Nephron progenitor cell (in vitro differentiated cells): ENCODE measurements at places on chromosomes 2 and 18.

DNA sequence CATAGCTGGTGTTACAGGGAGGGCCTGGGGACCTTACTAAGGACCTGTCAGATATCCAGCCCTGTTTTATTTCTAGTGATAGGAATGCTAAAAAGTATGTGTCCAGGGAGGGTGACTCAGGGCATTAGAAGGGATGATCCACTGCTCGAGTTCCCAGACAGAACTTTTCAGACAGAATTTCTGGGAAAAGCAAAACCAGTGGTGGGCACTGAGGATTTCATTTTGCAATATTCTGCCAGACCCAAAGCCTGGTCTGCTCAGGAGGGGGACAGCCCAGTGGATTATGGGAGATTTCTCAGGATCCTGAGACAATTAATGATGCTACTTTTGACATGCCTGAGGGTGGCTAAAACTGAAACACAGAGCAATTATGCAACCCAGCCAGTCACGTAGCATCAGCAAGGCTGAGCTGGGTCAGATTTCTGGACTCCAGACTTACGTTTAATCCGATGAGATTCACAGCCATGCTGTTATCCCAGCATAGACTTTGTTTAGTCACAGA lies 4.7 kb upstream of the KCNE4 start:
- no peak overlapping the region for H3K27ac ChIP-seq
- no peaks in the 10 kb centered on the region for H3K36me3 ChIP-seq
- peaks cover 43% of the 10 kb centered on the region for H3K4me1 ChIP-seq
- DNase-seq: no peak
- no peak overlapping the region for H3K4me3 ChIP-seq
- H3K27me3 ChIP-seq: peaks cover 13% of the 10 kb centered on the region

DNA sequence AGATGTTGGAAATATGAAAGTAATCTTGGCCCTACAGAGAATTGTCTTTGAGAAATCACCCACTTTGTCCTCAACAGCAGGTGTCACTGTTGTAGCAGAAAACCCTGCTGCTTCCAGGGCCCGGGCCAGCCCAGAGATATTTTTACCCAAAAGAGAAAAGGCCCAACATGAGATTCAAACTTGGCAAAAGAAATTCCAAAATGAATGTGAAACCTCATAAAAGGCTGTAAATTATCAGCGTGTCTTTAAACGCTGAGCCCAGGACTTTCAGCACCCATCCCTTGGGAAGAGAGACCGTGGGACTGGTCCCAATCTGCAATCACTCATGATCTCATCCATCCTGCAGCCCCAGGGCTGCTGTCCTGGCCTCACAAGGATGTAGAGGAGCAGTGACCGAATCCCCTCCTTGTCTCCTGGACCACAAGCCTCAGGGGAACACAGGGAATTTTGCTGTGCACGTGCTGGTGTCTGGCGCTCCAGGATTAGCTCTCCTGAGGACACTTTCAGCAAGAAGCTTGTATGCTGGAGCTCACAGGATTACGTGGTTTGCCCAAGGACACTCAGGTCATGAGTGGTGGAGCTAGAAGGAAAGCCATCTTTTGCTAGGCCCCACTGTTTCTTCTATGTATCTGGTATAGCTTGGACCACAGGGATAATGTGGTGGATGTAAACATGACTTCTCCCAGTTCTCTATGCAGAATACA lies 202.1 kb downstream of the RNF144A start:
- no peaks in the 10 kb centered on the region for H3K27me3 ChIP-seq
- H3K36me3 ChIP-seq: peaks cover 9% of the 10 kb centered on the region
- no peak overlapping the region for H3K27ac ChIP-seq
- DNase-seq: peak; percentile 56
- no peak overlapping the region for H3K4me3 ChIP-seq
- H3K4me1 ChIP-seq: peaks cover 8% of the 10 kb centered on the region

DNA sequence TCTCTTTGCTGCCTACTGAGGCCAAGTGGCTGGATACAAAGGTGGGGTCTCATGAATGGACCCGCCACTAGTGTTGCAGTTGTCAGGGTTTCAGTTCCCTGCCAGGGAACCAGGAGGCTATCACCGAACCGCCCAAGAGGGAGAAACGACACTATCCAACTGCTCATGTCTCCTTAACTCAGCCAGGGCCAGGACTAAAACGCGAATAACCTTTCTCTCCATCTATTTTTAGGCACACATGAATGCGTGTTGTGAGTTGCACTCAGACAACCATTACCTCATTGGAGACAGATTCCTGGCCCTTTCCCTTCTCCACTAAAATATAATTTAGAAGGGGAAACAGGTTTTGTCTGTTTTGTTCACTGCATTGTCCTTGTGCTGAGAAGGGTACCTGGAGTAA lies 559.5 kb downstream of the SOCS6 start:
- H3K27me3 ChIP-seq: no peaks in the 10 kb centered on the region
- no peak overlapping the region for H3K4me3 ChIP-seq
- no peak for DNase-seq
- no peaks in the 10 kb centered on the region for H3K36me3 ChIP-seq
- peaks cover 5% of the 10 kb centered on the region for H3K4me1 ChIP-seq

DNA sequence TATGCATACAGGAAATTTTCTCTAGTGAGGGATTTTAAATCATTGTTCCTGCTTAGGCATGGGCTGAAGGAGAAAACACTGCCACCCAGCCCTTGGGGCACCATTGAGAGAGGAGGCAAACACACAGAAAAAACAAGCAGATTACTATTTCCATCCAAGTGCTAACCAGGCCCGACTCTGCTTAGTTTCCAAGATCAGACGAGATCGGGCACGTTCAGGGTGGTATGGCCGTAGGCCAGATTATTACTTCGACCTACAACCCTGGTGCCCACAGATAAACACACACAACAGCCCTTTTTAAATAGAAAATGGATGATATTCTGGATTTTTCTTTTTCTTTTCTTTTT lies 45.4 kb upstream of the RHOB start:
- H3K4me1 ChIP-seq: peaks cover 6% of the 10 kb centered on the region
- no peak for DNase-seq
- H3K27me3 ChIP-seq: peaks cover 31% of the 10 kb centered on the region
- H3K27ac ChIP-seq: no peak overlapping the region
- H3K4me3 ChIP-seq: no peak overlapping the region

DNA sequence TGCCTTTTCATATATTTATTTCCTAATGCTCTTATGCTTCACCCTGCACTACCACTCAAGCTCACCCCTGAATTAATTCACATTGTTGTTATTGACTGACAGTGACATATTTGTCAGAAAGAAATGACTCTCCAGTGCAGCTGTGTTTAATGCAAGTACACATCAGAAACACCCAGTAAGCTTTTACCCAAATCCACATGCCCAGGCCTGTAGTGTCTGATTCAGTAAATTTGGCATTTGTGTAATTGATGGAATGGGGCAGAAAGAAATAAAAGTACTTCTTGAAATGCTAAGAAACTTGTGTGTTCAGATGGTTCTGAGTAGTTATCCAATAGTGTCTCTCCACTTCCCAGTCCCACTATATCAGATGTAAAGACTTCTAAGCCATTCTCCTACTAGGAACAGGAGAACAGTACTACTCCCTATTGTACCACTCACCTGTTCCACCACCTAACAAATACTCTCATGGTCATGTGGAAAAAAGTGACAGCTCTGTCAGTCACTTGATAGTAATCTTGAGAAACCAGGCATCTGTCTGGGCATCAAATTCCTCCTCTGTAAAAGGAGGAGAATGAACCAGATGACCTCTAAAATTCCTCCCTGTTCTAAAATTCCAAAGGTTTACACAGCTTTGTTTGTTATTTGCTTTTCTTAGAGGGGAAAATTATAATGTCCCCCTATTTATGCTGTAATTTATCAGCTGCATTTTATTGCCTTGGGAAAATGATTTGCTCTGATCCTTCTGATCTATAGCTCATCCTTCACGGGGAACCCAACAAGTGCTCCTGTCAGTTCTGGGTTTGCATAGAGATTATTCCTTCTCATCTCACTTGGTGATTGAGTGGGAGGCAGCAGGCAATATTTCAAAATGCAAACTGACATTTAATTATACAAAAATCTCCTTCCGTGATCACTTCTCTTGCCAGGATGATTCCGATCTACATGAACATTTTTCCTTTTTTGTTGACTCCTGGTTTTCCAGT lies 70.9 kb downstream of the ZNF385B start:
- no peak overlapping the region for H3K27ac ChIP-seq
- DNase-seq: no peak
- no peaks in the 10 kb centered on the region for H3K36me3 ChIP-seq
- H3K27me3 ChIP-seq: no peaks in the 10 kb centered on the region
- peaks cover 4% of the 10 kb centered on the region for H3K4me1 ChIP-seq

- no peak overlapping the region for H3K27ac ChIP-seq
- H3K36me3 ChIP-seq: peaks cover 35% of the 10 kb centered on the region
- no peaks in the 10 kb centered on the region for H3K27me3 ChIP-seq
- peaks cover 40% of the 10 kb centered on the region for H3K4me1 ChIP-seq
- no peak overlapping the region for H3K4me3 ChIP-seq
- no peak for DNase-seq
Measured at GRCh38 chr2:158484892-158485556, 28.3 kb downstream of the PKP4 start.

DNA sequence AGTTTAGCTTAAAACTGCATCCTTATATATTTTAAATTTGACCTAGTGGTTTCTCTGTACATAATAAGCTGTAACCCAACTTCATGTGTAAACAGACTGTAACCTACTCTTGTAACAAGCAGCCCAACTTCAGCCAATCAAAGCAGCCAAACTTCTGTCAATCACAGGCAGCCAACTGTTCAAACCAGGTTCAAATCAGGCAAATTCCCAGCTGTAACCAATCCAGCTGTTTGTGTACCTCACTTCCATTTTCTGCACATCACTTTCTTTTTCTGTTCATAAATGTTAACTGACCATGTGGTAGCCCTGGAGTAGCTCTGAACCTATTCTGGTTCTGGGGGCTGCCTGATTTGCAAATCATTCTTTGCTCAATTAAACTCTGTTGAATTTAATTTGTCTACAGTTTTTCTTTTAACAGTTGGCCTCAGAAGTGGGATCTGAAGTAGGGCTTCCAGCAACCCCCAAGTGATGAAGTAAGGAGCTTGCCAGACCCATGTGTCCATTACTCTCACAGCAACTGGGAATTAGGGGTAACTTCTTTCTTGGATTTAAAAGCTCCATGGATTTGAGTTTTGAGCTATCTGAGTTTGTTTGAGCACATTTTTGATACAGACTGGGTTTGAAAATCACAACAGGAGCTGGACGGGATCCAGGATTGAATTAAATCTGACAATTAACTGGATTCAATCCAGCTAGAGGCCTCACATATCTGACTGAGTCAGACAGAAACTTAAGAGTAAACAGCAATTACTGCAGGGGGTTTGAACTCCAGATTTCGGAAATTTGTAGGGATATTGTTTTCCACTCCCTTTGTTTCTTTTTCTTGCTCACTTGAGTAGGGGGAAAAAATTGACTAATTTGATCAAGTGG lies 1569.7 kb upstream of the SLC39A10 start:
- H3K27ac ChIP-seq: no peak overlapping the region
- H3K27me3 ChIP-seq: no peaks in the 10 kb centered on the region
- peaks cover 10% of the 10 kb centered on the region for H3K4me1 ChIP-seq

DNA sequence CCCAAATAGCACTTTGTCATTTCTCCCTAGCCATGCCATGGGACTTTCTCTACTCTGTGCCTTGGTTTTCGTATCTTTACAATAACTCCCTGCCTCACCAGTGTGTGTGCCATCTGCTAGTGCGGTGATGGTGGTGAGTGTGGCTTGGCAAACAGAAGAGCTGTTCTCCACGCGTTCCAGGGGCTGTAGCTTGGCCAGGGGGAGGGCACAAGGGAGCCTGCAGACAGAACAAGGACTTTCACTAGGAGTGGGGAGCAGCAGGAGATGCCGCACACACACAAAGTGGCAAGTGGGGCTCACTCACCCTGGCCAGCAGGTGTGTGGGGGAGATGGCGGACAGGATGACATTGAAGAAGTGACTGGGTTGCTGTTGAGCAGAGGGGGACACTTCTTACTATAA lies 196.9 kb downstream of the HAUS1 start:
- peaks cover 25% of the 10 kb centered on the region for H3K4me1 ChIP-seq
- H3K27me3 ChIP-seq: peaks cover 29% of the 10 kb centered on the region
- no peaks in the 10 kb centered on the region for H3K36me3 ChIP-seq
- no peak overlapping the region for H3K4me3 ChIP-seq
- no peak for DNase-seq

DNA sequence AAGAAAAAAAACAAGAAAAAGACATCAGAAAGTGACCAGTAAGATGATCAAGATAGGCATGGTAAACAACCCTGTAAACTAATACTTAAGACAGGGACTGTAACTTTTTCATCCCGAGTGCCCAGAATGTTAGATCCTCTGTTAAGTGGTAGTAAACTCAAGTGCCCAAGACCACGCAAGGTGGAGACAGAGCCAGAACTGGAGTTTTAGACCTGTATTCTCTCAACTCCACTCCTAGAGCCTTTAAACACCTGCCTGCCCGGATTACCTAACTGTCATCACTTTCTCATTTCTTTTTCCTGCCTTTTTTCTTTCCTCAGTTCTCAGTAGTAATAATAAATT lies 75.2 kb upstream of the CDCA7 start:
- H3K4me1 ChIP-seq: peaks cover 37% of the 10 kb centered on the region
- H3K4me3 ChIP-seq: no peak overlapping the region
- no peak for DNase-seq

GRCh38 chr2:234620018-234620417 lies 123.1 kb upstream of the ARL4C start:
- DNase-seq: no peak
- no peaks in the 10 kb centered on the region for H3K36me3 ChIP-seq
- peaks cover 10% of the 10 kb centered on the region for H3K27me3 ChIP-seq

DNA sequence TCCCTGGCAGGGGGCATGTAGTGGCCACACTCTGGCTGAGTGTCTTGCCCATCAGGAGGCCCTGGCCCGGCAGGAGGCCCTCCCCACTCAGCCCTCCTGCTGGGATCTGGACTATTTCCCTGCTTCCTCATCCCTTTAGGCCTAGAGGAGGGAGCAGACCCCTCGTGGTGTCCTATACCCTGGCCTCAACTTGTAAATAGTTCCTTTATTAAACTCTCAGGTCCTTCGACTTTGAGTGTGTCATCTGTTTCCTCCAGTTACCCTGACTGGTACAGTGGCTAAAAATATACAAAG lies 166.7 kb upstream of the GLI2 start:
- DNase-seq: no peak
- H3K4me3 ChIP-seq: no peak overlapping the region
- H3K27me3 ChIP-seq: peaks cover 97% of the 10 kb centered on the region
- no peaks in the 10 kb centered on the region for H3K36me3 ChIP-seq
- no peak overlapping the region for H3K27ac ChIP-seq
